ENCODE measurements at places on chromosomes 3 and 15.

- no peak overlapping the region for H3K27ac ChIP-seq
- no peaks in the 10 kb centered on the region for H3K27me3 ChIP-seq
- DNase-seq = no peak
- H3K36me3 ChIP-seq = peaks cover 14% of the 10 kb centered on the region
- peaks cover 21% of the 10 kb centered on the region for H3K4me1 ChIP-seq
Observed at GRCh38 chr15:59276225-59277178, 69.9 kb downstream of the LDHAL6B start.

- no peak overlapping the region for H3K27ac ChIP-seq
- H3K36me3 ChIP-seq = peaks cover 34% of the 10 kb centered on the region
- H3K4me1 ChIP-seq = peaks cover 42% of the 10 kb centered on the region
- no peak for DNase-seq
Observed at GRCh38 chr3:14404631-14405359, 2.4 kb downstream of the SLC6A6 start.

DNA sequence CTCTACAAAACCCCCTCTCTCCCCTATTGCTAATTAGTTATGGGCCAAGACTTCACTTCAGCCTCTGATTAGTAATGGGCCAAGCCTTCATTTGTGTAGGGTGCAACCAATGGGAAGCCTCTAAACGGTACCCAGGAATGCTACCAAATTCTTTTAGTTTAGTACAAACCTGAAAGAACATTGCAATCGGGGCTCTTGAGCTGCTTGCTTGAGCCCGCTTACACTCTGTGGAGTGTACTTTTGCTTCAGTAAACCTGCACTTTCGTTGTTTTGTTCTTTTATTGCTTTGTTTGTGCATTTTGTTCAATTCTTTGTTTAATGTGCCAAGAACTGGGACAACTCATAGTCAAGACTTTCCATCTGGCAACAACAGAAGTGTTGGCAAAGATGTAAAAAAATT is 26.2 kb downstream of the DNAAF4 start:
- no peak overlapping the region for H3K27ac ChIP-seq
- no peak overlapping the region for H3K4me3 ChIP-seq
- H3K4me1 ChIP-seq = no peaks in the 10 kb centered on the region
- H3K27me3 ChIP-seq = no peaks in the 10 kb centered on the region

GRCh38 chr3:172379372-172379771 is 68.9 kb downstream of the GHSR start:
- H3K36me3 ChIP-seq = peaks cover 52% of the 10 kb centered on the region
- no peaks in the 10 kb centered on the region for H3K4me1 ChIP-seq
- H3K27me3 ChIP-seq = no peaks in the 10 kb centered on the region
- no peak for DNase-seq
- H3K27ac ChIP-seq = no peak overlapping the region

GRCh38 chr3:120468635-120469295 is 18.0 kb upstream of the FSTL1 start:
- no peak overlapping the region for H3K4me3 ChIP-seq
- H3K27ac ChIP-seq = peak overlapping the region; percentile 82
- no peak for DNase-seq
- H3K4me1 ChIP-seq = peaks cover 47% of the 10 kb centered on the region

DNA sequence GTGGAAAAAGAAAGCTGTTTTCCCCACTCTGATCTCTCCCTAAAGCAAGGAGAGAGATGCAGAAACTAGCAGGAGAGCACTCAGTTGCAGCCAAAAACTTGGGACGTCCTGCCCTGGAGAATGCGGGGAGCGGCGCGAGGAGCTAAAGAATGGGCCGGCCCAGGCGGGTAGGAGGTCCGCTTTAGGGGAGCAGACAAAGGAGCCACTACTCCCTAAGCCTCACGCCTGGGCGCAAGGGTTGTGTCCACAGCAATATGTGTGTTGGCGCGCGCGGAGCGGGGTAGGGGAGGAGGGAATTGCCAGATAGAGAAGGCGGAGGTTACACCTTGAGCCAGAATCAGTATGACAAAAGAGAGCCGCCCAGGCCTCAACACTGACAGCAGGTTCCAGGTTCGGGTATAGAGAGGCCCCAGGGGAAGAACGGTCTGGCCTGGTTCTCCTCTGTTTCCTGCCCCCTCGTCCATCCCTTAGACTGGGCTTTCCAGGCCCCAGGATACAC is 2.9 kb downstream of the WNT5A start:
- H3K27ac ChIP-seq = no peak overlapping the region
- H3K4me1 ChIP-seq = peaks cover 13% of the 10 kb centered on the region
- no peak for DNase-seq
- peak overlapping the region; percentile 66 for H3K4me3 ChIP-seq
- peaks cover 26% of the 10 kb centered on the region for H3K36me3 ChIP-seq

GRCh38 chr3:11543948-11544387 is 99.7 kb downstream of the VGLL4 start:
- H3K36me3 ChIP-seq = no peaks in the 10 kb centered on the region
- peaks cover 50% of the 10 kb centered on the region for H3K4me1 ChIP-seq
- H3K27me3 ChIP-seq = no peaks in the 10 kb centered on the region
- no peak overlapping the region for H3K4me3 ChIP-seq
- DNase-seq = no peak

DNA sequence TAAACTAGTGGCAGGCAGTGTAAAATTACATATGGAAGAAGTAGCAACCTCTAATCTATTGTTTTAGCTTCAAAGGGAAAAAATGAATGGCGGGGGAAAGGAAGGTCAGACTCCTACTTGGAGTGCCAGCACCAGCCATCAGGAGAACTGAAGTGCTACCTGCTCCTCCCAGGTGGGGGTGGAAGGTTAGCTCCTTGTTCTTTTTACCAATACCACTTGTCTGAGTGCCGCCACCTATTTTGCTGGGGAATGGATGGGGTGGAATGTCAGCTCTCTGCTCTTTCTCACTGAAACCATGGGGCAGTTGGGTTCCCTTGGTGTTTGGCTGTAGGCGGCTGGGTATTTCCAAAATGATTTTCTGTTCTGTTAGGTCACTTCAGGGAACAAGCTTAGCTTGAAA is 428.7 kb upstream of the EPHA3 start:
- no peaks in the 10 kb centered on the region for H3K27me3 ChIP-seq
- no peak for DNase-seq
- no peaks in the 10 kb centered on the region for H3K4me1 ChIP-seq
- no peak overlapping the region for H3K27ac ChIP-seq
- no peak overlapping the region for H3K4me3 ChIP-seq
- H3K36me3 ChIP-seq = no peaks in the 10 kb centered on the region

GRCh38 chr3:62210011-62210410 is 163.3 kb downstream of the FEZF2 start:
- H3K27ac ChIP-seq = no peak overlapping the region
- no peak for DNase-seq
- no peak overlapping the region for H3K4me3 ChIP-seq
- no peaks in the 10 kb centered on the region for H3K36me3 ChIP-seq

GRCh38 chr15:75148280-75148679 is 53.4 kb upstream of the C15orf39 start:
- no peak for DNase-seq
- no peak overlapping the region for H3K4me3 ChIP-seq
- H3K4me1 ChIP-seq = peaks cover 46% of the 10 kb centered on the region
- no peaks in the 10 kb centered on the region for H3K27me3 ChIP-seq
- no peak overlapping the region for H3K27ac ChIP-seq

- peaks cover 38% of the 10 kb centered on the region for H3K36me3 ChIP-seq
- DNase-seq = no peak
- no peak overlapping the region for H3K27ac ChIP-seq
- H3K4me1 ChIP-seq = peaks cover 6% of the 10 kb centered on the region
Observed at GRCh38 chr15:34362047-34362773, 4.8 kb downstream of the LPCAT4 start.

DNA sequence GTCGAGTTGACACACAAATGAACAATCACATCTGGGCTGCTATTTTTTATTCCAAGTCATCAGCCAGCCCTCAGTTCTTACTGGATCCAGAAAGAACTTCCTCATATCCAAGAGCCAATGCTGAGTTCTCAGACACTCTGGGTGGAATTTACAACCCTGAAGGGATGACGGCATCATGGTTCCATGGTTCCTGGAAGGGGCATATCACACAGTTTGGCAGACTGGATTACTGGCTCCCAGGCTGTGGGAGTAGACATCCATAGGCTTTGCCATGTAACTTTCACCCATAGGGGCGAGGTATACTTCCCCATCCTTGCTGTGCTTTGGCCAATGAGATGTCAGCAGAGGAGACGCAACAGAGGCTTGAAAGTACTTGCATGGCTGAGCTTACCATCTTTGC is 26.9 kb upstream of the KBTBD12 start:
- no peak overlapping the region for H3K4me3 ChIP-seq
- no peaks in the 10 kb centered on the region for H3K27me3 ChIP-seq
- H3K4me1 ChIP-seq = no peaks in the 10 kb centered on the region
- no peak overlapping the region for H3K27ac ChIP-seq
- no peaks in the 10 kb centered on the region for H3K36me3 ChIP-seq
- DNase-seq = no peak

DNA sequence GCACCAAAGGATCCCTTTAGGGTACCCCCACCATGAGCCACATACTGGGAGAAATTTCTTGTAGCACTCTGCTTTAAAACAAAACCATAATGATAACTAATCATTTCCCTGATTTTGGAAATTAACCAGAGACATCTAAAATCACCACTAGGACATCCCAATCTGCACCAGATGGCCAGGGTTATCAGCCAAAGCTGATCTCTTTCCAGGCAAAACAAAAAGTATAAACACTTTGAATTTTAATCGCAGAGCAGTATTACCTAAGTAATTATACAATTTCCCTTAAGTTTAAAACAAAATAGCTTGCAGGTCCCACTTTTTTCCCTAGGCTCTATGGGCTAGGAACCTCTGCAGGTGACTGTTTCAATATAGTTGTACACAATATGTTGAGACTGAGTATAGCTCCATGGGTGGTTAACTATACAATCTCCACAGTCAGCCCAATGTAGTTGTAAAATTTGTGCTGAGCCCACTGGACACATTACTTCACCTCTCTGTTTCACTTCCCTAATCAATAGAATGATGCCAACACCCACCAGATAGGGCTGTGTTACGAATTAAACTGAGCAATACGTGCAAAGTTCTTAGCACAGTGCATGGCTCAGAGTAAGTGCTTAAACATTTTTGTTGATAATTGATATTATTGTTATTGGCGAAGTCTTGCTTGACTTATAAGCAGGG is 629 bp upstream of the NOX5 start:
- H3K4me3 ChIP-seq = no peak overlapping the region
- no peak overlapping the region for H3K27ac ChIP-seq
- no peaks in the 10 kb centered on the region for H3K4me1 ChIP-seq

- H3K36me3 ChIP-seq = peaks cover 5% of the 10 kb centered on the region
- H3K27ac ChIP-seq = no peak overlapping the region
- DNase-seq = no peak
- no peaks in the 10 kb centered on the region for H3K27me3 ChIP-seq
- peaks cover 16% of the 10 kb centered on the region for H3K4me1 ChIP-seq
Observed at GRCh38 chr15:51497806-51498205, 124.8 kb downstream of the DMXL2 start.

DNA sequence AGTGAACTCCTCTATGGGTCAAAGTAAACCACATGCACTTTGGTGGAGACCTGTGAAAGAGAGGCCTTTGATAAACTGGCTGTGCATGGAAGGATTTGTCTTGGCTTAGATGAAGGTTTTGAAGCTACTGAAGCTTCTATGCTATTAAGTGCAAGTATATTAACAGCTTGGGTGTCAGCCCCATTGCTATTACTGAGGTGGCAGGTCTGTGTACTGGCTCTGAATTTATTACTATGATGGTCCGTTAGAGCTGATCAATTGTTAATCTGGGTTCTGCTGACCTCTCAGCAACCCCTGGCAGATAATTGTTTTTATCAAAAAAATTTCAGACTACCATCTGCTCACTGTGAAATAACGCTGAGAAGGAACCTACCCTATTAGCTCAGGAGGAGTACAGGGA is 268.2 kb downstream of the CACNA2D3 start:
- no peak for DNase-seq
- no peak overlapping the region for H3K4me3 ChIP-seq
- no peak overlapping the region for H3K27ac ChIP-seq
- no peaks in the 10 kb centered on the region for H3K36me3 ChIP-seq
- H3K27me3 ChIP-seq = no peaks in the 10 kb centered on the region

DNA sequence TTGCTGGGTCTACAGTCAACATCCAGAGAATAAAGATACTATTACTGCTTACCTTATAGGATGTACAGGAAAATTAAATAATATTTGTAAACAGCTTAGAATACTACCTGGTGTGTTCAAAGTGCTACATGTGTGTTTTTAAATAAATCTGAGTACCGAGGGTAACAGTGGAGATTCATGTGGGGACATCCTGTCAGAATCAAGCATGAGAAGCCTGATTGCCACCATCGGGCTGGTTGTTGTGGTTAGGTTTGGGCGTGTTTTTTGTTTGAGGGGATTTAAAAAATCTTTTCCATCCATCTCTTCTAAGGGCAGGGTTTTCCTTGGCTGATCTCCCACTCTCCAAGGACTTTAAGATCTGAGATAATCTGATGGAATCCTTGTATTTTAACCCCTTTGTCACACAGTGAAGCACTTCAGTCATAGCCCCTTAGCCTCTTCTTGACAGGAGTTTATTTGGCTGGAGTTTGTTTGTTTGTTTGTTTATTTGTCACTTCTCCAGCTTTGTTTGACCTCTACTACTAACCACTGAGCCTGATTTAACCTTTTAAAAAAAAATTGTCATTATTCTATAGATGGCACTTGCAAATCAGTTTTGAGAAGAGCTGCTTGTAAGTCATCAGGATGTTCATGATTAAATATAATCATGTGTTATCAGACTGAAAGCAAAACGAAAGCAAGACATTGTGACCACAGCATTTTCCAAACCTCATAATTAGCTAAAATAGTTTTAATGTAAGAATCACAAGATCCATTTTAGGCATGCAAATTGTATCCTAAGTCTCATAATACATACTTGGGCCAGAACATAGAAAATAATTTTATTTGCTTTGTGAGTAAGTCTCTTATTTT is 72.8 kb upstream of the RARB start:
- H3K4me3 ChIP-seq = no peak overlapping the region
- no peak for DNase-seq
- no peaks in the 10 kb centered on the region for H3K27me3 ChIP-seq
- H3K27ac ChIP-seq = peak overlapping the region; percentile 99
- H3K36me3 ChIP-seq = no peaks in the 10 kb centered on the region

- no peaks in the 10 kb centered on the region for H3K27me3 ChIP-seq
- no peak overlapping the region for H3K4me3 ChIP-seq
- peaks cover 3% of the 10 kb centered on the region for H3K4me1 ChIP-seq
- peaks cover 98% of the 10 kb centered on the region for H3K36me3 ChIP-seq
- no peak overlapping the region for H3K27ac ChIP-seq
Observed at GRCh38 chr3:58111513-58112184, 99.1 kb downstream of the DNASE1L3 start.

GRCh38 chr3:100518983-100519382 is 26.6 kb downstream of the TMEM45A start:
- H3K4me3 ChIP-seq = no peak overlapping the region
- H3K4me1 ChIP-seq = no peaks in the 10 kb centered on the region
- H3K36me3 ChIP-seq = no peaks in the 10 kb centered on the region

DNA sequence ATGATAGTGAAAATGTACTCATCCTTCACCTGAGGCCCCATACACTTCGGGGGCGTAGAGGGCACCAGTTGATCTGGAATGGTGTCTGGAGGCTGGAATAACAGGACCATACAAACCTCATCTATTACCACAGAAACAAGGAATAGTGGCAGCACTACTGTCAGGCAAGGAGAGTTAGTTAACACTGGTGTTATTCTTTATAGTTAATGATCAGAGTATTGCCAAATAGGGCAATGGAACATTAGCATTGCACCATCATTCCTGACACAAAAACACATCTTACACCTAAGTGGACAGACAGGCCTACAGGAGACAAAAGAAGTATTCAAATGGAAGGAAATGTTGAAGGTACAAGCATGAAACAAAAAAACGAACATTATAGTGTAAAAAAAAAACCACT is 137.0 kb upstream of the UBP1 start:
- H3K4me1 ChIP-seq = peaks cover 26% of the 10 kb centered on the region
- no peak for DNase-seq
- H3K27me3 ChIP-seq = no peaks in the 10 kb centered on the region
- no peak overlapping the region for H3K4me3 ChIP-seq
